ENCODE measurements at places on chromosomes 3 and 15.

DNA sequence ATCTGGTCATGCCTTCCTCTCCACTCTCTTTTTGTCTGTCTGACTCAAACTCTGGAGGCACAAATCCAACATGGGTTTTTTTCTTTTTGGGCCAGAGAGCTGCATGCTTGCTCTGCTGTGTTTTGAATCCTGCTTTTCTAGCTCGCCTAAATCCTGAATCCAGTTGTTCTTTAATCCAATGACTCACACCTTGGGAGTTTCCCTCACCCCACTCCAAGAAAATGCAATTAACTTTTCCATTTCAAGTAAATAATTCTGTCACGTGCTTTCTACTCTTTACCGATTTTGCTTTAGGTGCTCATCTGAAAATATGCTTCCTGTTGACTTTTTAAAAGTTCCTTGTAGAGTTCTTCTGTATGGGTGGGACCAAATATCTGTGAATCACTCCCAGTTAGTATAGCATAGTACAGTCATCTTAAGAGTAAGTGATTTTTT lies 47.6 kb downstream of the SLMAP start:
- peak; percentile 96 for DNase-seq

DNA sequence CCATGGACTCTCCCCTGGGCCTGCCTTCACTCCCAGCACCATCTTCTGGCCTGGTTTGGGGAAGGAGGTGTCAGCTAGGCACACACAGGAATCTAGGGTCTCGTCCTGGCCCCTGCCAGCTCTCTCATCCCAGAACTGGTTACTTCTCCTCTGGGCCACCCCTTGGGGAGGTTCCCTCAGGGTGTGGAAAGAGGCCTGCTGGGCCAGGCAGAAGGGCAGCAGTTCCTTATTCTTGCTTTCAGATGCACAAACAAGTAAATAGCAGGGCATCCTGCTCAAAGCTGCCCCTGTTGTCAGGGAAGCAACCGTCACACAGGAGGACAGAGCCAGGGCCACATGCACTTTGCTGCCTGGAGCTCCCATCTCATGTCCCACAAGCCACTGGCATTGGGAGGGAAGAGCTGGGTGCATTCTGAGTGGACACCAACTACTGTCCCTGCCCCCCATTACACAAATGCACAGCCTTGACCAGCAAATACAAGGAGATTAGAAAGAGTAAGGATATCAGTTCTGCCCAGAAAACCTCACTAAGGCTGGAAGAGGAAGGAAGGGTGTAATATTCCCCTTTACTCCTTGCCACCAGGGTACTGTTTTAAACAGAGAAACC lies 108.8 kb upstream of the HACD2 start:
- no peak for DNase-seq

DNA sequence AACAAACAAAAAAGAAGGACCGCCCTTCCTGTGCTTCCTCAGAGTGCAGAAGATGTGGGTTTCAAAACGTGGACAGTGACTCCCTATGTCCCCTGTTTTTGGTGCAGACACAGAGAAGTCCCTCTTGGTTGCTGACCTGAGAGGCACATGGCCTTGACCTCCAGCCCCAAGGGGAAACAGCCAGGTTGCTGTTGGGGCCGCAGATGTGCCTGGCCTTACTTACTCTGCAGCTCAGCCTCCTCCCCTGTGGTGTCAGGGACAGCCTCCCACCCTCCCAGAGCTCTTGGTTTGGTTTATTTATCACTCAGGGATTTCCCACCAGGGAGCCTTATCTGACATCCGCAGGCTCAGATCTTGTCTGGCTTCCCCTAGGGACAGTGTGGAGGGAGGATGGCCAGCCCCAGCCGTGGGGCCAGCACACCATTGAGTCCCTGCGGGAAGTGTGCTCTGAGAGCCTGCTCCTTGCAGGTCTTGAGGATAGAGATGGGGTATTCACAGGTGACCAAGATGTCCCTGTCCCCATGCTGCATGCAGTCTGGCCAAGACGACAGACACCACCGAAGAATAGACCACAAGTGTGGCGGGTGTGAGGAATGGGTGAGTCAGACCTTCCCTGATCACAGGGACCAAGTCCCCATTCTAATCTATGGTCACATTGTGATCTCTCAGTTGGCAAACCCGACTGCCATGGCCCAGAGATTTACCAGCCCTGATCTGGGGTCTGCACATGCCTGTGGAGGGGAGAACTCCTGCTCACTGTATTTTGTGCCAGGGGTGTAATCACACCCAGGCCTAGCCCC lies 134.3 kb upstream of the ABHD17C start:
- DNase-seq: no peak

DNA sequence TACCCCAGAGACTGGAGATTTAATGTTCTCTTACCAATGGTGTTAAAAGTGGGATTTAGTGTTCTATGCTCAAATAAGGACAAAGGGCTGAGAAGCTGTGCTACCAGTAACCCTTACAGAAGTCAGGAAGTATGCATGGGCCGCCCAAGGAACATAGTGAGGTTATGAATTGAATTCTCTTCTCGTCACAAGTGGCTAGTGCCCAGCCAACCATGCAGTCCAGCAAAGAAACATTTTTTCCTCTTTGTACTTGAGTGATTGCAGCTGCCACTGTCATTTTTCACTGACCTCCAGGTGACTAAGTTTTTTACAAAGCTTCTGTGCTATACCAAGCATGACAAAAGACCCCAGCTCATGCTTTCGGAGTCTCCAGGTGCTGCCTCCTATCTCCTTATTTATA lies 110.6 kb upstream of the DCBLD2 start:
- peak; percentile 88 for DNase-seq

GRCh38 chr3:143139762-143140161 lies 20.2 kb downstream of the CHST2 start:
- DNase-seq: no peak

GRCh38 chr3:189330066-189330465 lies 158.3 kb downstream of the TPRG1 start:
- DNase-seq: no peak

DNA sequence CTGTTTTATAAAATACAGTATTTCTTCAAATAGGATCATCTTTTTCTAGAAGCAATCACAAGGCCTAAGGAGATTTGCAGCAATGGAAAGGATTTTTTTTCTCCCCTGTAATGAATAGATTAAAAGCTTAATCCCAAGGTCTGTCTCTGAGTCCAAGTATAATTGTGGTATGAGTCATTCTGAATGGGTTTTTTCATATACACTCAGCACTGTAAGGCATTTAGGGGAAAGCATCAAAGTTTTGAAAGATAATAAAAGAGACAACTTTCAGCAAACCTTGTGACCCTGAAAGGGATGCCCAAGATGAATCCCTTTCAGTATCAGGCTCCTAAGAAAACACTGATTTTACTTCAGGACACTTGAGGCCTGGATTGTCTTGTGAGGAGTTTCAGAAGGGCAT lies 23.3 kb upstream of the LARS2 start:
- no peak for DNase-seq

DNA sequence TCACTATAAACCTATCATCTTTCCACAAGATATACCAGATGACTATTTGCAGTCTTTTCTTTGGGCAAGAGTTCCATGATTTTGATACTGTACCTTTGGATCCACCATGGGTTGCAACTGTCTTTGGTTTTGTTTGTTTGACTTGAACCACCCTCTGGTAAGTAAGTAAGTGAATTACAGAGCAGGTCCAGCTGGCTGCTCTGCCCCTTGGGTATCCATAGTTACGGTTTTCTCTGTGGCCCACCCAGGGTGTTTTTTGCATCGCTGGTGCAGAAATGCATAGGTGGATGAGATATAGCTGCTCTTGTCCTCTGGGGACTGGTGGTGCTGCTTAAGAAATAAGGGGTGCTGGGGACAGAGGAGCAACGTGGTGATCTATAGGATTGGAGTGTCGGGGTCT lies 33.8 kb downstream of the CHDH start:
- no peak for DNase-seq

DNA sequence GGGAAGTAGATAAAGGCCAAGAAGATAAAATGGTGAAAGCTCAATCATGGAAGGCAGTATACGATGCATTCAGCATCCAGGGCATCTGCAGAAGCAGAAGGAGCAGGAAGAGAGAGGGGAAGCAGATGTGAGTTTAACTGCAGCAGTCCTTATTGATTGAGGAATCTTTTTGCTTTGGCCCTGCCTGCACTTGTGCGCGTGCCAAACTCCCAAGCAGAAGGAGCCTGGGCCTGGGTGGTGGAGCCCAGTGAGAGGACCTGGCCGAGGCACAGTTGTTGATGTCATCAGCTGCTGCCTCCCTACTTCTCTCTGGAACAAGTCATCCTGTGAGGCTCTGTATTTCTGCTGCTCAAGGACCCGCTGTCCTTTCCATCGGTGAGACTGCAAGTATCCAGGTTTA lies 65.5 kb upstream of the ROPN1 start:
- no peak for DNase-seq

DNA sequence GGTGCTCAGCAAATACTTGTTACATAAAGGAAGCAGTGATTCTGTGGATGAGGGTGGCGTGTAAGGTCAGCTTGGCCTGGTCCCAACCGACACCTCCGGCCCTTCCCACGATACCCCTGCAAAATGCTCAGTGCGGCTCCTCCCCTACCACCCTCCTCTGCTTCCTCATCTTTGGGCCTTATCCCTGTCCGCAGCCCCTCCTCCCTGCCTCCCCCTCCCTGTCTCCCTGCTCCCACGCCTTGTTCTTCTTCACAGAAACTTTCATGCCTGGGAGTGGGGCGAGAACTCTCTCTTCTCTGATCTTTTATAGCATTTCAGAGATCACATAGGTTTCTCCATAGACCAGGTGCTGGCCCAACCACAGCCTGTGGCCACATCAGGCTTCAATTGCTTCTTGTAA lies 75.0 kb upstream of the ATP2B2 start:
- no peak for DNase-seq

DNA sequence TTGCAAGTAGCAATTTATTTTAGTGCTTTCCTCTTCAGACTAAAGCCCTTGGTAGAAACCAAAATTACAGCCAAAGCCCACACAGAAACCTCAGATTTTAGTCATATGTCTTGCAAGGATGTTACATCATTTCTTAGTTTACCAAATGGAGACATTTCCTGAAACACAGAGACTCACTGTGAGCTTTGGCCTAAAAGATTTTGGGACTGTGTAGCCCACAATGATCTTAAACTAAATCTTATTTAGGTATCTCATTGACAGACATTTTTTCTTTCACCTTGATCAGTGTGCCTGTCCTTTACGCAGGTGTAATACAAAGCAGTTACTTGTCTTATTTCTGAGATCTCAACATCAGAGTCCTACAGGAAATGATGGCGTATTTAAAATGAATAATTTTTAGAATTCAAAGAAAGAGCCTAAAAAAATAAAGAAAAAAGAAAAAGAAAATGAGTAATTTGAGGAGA lies 27.8 kb upstream of the AP4E1 start:
- no peak for DNase-seq

- no peak for DNase-seq
Measured at GRCh38 chr3:27927882-27928281, 205.8 kb upstream of the EOMES start.

DNA sequence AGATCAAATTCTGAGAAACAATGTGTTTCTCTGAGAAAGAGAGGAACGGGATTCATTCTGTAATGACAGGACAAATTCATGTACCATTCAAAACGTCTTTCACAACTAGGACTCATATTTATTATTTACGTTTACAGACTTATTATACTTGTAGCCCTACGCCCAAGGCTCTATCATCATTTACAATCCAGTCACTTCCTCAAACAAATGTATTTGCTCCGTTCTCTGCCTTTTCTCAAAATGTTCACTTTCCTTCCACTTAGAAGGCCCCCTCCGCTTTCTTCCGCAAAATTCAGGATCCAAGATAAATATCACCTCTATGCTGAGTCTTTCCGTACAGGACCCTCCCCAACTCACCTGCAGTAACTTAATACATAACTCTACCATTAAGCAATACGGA lies 745 bp downstream of the RSL24D1 start:
- DNase-seq: no peak

- DNase-seq: no peak
Measured at GRCh38 chr3:53196575-53197407, 35.8 kb downstream of the PRKCD start.

Data from kidney glomerular epithelial cell (primary cell).